Right cardiac atrium (tissue), 5 donors: ENCODE measurements at places on chromosomes 2 and 18. TPM values are rescaled to one million over a fixed set of nuclear protein-coding genes. Genes with fewer than 3 reads are reported as not detected.

PCARE gene
- total RNA-seq, result 5.3 TPM

AOX1 gene
- 19.8 TPM for total RNA-seq

FBXO36 gene
- total RNA-seq, result 1.2 TPM

TTLL4 gene
- total RNA-seq, result 8.1 TPM

ALLC gene
- total RNA-seq, result not detected

WDFY1 gene
- total RNA-seq, result 15.9 TPM

COL3A1 gene
- total RNA-seq, result 343 TPM

ERFE gene
- 0.35 TPM for total RNA-seq

KCNE4 gene
- total RNA-seq, result 3.6 TPM
